ENCODE measurements at places on chromosomes 11 and 22.

GRCh38 chr11:119316016-119316728 lies 758 bp downstream of the MCAM start:
- DNase-seq: no peak

GRCh38 chr11:9625728-9626127 lies 38.1 kb upstream of the SWAP70 start:
- no peak for DNase-seq

DNA sequence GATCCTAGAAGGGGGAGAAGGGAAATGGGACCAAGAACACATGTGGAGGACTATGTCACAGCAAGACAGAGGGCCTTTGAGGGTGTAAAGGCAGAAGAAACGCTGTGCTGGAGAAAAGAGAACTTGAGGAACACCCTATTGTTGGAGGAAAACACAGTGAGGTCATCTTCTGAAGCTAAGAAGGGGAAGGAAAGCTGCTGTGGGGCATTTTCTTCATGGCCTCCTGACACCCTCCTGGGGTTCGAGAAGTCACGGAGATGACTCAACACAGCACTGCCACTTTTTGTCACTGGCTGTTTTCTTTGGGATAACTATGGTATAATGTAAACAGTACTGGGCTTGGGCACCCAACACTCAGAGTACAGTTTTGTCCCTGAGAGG lies 492.6 kb upstream of the CADM1 start:
- no peak for DNase-seq

DNA sequence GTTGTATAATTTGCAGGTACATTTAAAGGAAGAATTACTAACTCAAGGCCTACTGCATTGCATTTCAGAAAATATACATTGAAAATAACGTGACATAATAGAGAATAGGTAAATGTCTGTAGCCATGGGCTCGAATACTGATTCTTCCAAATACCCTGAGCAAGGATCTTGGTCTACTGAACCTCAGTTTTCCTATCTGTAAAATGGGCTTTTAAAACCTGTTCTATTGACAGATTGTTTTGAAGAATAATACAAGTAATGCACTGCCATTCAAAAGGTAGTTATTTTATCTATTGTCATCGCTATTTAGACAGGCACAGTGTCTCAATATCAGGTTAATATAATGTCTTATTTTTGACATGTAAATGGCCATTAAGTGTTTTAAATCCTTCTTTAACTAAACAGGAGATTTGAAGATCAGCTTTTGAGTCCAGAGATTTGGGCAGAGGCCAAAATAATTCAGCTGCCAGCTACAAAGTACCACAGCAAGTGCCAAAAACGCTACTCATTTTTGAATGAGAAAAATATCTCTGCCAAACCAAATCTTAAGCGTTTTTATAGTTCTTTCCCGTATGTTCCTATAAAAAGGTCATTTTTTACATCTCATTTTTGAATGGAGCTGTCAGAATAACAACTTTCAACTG lies 56.7 kb downstream of the CTSC start:
- no peak for DNase-seq

DNA sequence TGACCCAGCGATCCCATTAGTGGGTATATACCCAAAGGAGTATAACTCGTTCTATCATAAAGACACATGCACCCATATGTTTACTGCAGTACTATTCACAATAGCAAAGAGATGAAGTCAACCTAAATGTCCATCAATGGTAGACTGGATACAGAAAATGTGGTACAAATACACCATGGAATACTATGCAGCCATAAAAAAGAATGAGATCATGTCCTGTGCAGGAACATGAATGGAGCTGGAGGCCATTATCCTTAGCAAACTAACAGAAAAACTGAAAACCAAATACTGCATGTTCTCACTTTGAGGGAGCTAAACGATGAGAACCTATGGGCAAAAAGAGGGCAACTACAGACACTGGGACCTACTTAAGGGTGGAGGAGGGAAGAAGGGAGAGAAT lies 146.8 kb downstream of the SBF2 start:
- no peak for DNase-seq

DNA sequence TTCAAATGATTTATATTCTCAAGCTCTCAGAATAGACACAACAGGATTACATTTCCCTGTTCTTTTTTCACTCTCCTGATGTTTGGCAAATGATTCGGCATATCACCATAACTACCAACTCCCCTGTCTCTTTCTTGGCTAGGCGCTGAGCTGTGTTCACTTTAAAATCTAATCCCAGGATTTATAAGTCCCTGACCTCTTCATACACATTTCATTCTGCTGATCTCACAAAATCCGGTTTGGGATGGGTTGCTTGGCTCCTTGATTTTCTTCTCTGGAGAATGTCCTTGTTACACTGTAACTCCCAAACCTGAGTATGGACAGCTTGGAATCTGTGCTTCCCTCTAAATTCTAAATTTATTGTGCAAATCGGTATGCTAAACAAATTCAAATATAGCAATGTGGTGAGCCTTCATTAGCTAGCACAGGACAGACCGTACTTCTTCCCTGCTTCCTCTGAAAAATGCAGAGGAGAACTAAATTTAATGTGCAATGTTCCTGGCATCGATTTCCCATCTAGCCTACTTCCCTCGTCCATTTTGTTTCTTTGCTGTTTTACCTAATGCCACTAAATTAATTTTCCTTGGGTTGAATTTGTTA lies 858.5 kb upstream of the FAT3 start:
- DNase-seq: no peak

- no peak for DNase-seq
These were observed 346.6 kb downstream of the AASDHPPT start for GRCh38 chr11:106424111-106424510.

DNA sequence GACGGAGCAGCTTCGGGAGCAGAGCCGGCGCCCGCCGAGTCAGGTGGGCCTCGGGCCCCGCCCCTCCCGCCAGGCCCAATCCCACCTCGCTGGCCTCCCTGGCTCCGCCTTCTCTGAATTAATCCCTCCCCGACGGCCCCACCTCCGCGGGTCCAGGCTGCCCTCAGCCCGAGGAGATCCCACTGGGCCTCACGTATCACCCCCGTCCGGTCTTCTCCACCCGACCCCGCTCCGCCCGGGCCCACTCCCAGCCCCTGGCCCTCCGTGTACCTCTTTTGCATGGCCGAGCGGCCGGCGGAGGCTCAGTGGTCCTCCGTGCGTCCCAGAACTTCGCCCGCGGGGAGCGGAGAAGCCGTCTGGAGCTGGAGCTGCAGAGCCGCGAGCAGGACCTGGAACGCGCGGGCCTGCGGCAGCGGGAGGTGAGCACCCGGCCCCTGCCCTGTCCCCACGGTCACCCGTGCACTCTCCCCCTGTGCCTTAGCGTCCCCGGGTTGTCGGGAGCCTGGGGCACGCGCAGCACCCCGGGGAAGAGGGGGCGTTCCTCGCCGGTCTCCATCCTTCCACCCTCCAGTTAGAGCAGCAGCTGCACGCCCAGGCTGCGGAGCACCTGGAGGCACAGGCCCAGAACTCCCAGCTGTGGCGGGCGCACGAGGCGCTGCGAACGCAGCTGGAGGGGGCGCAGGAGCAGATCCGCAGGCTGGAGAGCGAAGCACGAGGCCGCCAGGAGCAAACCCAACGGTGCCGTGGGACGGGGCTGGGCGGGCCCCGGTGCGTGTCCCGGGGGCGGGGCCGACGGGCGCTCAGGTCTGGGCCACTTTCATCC lies 2.2 kb upstream of the CD151 start:
- no peak for DNase-seq

GRCh38 chr11:14065681-14066080 lies 103.2 kb downstream of the SPON1 start:
- DNase-seq: no peak
